ENCODE measurements at places on chromosomes 11 and 22.

GRCh38 chr22:46865052-46865434 is 102.6 kb downstream of the TBC1D22A start:
- no peak for DNase-seq
- no peaks in the 10 kb centered on the region for H3K36me3 ChIP-seq
- H3K4me3 ChIP-seq, result no peak overlapping the region
- H3K27me3 ChIP-seq, result no peaks in the 10 kb centered on the region
- H3K27ac ChIP-seq, result no peak overlapping the region

- peaks cover 43% of the 10 kb centered on the region for H3K36me3 ChIP-seq
- peak overlapping the region; percentile 95 for H3K4me3 ChIP-seq
- peak overlapping the region; percentile 34 for H3K27ac ChIP-seq
- peaks cover 8% of the 10 kb centered on the region for H3K4me1 ChIP-seq
- no peak for DNase-seq
Observed at GRCh38 chr11:123740787-123741158, 687 bp downstream of the ZNF202 start.

- no peak overlapping the region for H3K4me3 ChIP-seq
- no peak for DNase-seq
- no peak overlapping the region for H3K27ac ChIP-seq
- H3K36me3 ChIP-seq, result peaks cover 14% of the 10 kb centered on the region
- peaks cover 2% of the 10 kb centered on the region for H3K4me1 ChIP-seq
Observed at GRCh38 chr11:95764267-95764898, 25.2 kb downstream of the FAM76B start.

- H3K4me3 ChIP-seq, result no peak overlapping the region
- peaks cover 100% of the 10 kb centered on the region for H3K36me3 ChIP-seq
- no peak for DNase-seq
- H3K27me3 ChIP-seq, result no peaks in the 10 kb centered on the region
- peak overlapping the region; percentile 46 for H3K27ac ChIP-seq
Observed at GRCh38 chr11:35214792-35215193, 75.8 kb downstream of the CD44 start.

GRCh38 chr11:116267146-116267545 is 505.6 kb downstream of the BUD13 start:
- H3K36me3 ChIP-seq, result no peaks in the 10 kb centered on the region
- peaks cover 4% of the 10 kb centered on the region for H3K27me3 ChIP-seq
- H3K27ac ChIP-seq, result no peak overlapping the region
- H3K4me3 ChIP-seq, result no peak overlapping the region
- no peak for DNase-seq

GRCh38 chr22:32533265-32534111 is 58.9 kb downstream of the FBXO7 start:
- no peaks in the 10 kb centered on the region for H3K27me3 ChIP-seq
- no peak for DNase-seq
- no peak overlapping the region for H3K4me3 ChIP-seq
- no peak overlapping the region for H3K27ac ChIP-seq

DNA sequence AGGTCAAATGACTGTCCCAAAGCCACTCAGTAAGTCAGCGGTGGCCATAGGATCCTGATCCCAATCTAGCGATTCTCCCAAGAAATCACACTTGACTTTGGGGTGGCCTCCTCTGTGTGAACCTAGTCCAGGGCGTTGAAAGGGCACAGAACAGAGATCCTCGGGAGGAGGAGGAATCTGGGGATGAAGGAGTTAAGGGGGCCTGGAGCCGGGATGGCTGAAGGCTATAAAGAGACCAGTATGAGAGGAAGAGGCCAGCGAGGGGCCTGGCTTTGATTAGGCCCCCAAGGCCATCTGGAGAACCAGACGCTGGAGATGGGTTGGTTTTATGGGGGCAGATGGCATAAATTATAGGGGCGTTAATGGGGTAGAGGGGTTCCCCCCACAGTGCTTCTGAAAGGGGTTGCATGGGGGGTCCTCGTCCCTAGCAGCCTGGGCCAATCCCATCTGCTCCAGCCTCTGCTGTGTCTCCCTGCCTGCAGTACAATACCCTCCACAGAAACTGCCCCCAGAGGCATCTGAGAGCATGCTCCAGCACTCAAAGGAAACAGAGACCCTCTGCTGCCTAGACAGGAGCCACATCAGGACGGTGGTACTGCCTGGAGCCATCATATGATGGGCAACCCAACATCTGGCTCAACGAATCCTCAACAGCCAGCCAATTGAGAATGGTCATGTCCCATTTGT is 35.2 kb upstream of the TRIM29 start:
- H3K27me3 ChIP-seq, result peaks cover 6% of the 10 kb centered on the region
- H3K36me3 ChIP-seq, result no peaks in the 10 kb centered on the region
- no peak overlapping the region for H3K27ac ChIP-seq
- H3K4me1 ChIP-seq, result no peaks in the 10 kb centered on the region

- no peak for DNase-seq
- H3K4me1 ChIP-seq, result no peaks in the 10 kb centered on the region
- no peaks in the 10 kb centered on the region for H3K36me3 ChIP-seq
- H3K27ac ChIP-seq, result no peak overlapping the region
- no peaks in the 10 kb centered on the region for H3K27me3 ChIP-seq
- no peak overlapping the region for H3K4me3 ChIP-seq
Observed at GRCh38 chr11:126149759-126150625, 61.5 kb downstream of the RPUSD4 start.

GRCh38 chr11:13119361-13119760 is 110.2 kb downstream of the RASSF10 start:
- peaks cover 43% of the 10 kb centered on the region for H3K4me1 ChIP-seq
- H3K27me3 ChIP-seq, result no peaks in the 10 kb centered on the region
- peak overlapping the region; percentile 95 for H3K27ac ChIP-seq
- H3K36me3 ChIP-seq, result no peaks in the 10 kb centered on the region
- no peak for DNase-seq
